ENCODE measurements at places on chromosomes 16 and 17.

DNA sequence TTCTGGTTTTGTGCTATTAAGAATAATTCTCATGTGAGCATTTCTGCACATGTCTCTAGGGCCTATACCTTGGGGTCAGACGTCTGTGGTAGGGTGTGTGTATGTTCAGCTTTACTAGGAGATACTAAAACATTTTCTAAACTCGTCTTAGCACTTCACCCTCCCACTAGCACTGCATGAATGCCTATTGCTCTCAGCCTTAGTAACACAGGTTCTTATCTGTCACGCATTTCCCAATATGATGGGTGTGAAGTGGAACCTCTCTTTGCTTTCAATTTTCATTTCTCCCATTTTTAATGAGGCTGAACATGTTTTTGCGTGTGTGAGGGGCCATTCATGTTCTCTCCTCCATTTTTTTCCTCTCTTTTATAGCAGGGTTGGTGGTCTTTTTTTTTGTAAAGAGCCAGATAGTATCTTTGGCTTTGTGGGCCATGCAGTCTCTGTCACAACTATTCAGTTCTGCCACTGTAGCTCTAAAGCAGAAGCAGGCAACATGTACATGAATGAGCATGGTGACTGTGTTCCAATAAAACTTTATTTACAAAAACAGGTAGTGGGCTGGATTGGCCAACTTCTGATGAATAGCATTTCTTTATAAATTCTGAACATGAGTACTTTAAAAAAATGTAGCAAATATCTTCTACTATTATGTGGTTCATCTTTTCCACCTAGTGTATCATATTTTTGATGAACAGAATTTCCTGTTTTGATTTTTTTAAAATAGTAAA, 354.0 kb downstream of the XYLT1 start:
- no peak for DNase-seq

GRCh38 chr17:78568494-78569115, 8.6 kb downstream of the DNAH17 start:
- DNase-seq: no peak

GRCh38 chr17:42908872-42909700, 8.5 kb downstream of the G6PC1 start:
- DNase-seq: no peak

DNA sequence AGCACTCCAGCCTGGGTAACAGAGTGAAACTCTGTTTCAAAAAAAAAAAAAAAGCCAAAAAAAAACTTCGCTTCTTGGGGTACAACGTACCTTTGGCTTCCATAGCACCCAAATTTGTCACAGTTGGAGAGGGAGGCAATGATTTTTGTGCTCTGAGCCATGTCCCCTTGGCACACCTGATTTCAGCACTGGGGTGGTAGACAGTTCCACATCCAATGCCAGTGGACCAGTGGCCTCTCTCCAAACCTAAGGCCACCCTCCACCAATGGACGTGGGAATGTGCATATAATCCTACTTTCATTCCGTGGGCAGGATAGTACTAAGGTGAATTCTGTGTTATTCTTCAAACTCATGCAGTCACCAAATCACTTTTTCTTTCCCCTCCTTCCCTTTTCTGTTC, 47.5 kb downstream of the SALL1 start:
- no peak for DNase-seq

- no peak for DNase-seq
Observed at GRCh38 chr16:5977329-5977728, 879.7 kb upstream of the EEF2KMT start.
